ENCODE measurements at places on chromosomes 3 and 15.

- DNase-seq: no peak
These were observed 2.5 kb upstream of the LPP start for GRCh38 chr3:188151438-188151837.

GRCh38 chr3:107524841-107525643 is 2.3 kb downstream of the BBX start:
- no peak for DNase-seq

DNA sequence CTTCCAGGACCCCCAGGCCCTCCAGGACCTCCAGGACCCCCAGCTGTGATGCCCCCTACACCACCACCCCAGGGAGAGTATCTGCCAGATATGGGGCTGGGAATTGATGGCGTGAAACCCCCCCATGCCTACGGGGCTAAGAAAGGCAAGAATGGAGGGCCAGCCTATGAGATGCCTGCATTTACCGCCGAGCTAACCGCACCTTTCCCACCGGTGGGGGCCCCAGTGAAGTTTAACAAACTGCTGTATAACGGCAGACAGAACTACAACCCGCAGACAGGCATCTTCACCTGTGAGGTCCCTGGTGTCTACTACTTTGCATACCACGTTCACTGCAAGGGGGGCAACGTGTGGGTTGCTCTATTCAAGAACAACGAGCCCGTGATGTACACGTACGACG is 22.1 kb upstream of the CMSS1 start:
- DNase-seq: no peak

GRCh38 chr3:156299569-156299968 is 179.2 kb downstream of the KCNAB1 start:
- no peak for DNase-seq

DNA sequence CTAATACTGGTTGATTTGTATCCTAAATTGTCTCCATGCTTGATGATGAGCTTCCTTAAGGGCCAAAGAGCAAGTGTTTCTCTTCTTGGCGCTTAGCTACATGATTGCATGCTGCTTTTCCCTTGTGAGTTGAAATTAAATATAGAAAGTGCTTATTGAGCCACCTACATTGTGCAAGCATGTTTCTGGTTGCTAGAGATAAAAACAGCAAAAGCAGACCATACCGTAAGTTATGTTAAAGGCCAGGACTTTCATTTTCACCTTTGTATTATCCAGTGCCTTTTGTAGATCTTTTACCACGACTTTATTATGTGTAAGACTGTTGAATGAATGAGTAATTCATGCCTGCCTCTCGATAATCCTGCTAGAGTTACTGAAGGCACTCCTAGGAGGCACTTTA is 41.9 kb upstream of the CCNB2 start:
- DNase-seq: no peak

DNA sequence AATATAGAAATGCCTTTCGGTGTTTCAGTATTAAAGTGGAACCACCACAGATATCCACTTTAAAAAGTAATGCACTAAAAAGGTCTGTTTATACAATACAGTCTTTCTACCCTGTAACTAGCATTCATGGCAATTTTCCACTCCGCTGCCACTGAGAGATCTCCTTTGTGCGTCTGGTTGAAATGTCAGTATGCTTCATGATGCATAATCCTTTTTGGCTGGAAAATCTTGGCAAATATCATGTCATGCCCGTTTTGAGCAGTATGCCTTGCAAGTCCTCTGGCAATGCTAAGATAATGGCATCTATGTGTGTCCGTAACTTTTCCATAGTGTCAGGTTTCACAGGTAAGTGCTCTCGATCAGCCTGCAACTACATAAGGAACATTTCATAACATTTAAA is 30.8 kb upstream of the ARF4 start:
- no peak for DNase-seq

DNA sequence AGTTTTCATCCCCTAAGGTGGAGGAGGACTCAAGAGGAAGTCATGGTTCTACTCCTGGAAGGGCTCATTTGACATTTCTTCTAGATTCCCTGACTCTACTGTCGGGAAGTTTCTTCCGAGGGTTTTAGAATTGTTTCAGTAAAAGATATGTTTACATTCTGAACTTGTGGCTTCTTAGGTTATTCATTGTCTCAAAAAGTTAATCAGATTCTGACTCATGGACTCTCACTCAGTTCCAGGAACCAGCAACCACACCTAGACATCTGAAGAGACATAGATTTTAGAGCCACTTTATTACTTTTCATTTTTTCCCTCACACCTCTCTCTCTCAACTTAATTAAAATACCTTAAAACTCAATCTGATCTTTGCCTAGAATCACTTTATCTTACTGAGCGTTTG is 862.6 kb downstream of the AGBL1 start:
- no peak for DNase-seq

GRCh38 chr3:36444909-36445308 is 64.6 kb downstream of the STAC start:
- DNase-seq: no peak

DNA sequence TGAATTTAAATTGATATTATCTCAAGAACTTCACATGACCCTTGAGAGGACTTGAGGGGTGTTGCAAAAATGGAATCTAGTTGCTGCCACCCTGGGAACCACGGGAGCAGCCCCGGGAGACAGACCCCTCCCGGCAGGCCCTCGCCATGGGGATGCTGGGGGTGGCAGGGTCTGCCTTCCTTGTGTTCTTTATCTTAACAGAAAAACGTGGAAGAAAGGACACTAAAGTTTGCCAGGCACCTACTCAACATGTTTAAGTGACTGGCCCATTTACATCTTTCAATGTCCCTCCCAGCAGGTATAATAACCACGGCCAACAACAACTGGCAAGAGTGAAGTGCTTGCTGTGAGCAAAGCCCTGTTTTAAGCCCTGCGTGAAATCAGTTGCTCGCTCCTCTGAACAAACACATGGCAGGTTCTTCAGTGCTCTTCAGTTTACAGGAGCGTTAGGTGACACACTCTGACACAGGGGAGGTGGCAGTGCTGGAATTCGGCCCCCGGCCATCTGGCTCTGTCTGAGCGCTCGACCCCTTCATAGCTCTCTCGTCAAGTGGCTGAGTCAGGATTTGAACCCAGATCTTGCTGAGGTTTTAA is 112.5 kb downstream of the ASB7 start:
- no peak for DNase-seq

Measured in NCI-H1930 (cell line).